ENCODE measurements at places on chromosomes 1 and 21.

- DNase-seq = no peak
These were observed 29.9 kb upstream of the CAMSAP2 start for GRCh38 chr1:200708769-200709168.

GRCh38 chr1:115753830-115754229, 14.7 kb downstream of the CASQ2 start:
- no peak for DNase-seq

GRCh38 chr1:178566187-178566586, 53.3 kb downstream of the TEX35 start:
- no peak for DNase-seq

DNA sequence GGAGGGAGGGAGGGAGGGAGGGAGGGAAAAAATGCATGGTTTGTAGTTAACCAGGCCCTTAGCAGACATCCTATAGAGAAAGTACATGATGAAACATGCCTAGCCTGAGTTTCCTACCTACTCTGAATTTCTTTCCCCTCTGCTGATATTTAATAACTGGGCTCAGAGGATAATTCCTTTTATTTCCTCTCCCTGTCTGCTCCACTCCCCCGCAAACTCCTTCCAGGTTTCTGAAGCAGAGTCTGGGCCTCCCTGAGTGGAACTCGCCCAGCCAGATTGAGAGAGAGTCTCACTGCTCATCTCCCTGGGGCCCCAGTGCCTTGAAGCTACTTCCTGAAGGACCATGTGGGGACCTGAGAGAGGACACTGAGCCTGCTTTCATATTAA, 111.9 kb upstream of the SLC44A3 start:
- no peak for DNase-seq

DNA sequence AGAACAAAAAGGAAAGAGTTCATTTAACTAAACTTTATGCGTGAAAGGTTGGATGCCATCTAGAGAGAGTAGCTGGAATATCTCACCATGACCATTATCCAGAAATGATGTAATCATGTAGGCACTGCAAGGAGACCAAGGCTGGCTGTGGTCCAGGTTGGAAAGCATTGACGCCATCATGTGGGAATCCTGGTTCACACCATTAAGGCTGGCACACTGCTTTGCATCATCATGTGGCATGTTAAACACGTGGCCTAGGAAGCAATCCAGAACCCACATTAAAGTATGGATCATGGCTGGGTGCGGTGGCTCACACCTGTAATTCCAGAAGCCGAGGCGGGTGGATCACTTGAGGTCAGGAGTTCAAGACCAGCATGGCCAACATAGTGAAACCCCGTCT, 4.3 kb downstream of the ADAMTS1 start:
- DNase-seq = no peak

- DNase-seq = no peak
These were observed 1.1 kb downstream of the ADGRL2 start for GRCh38 chr1:81801651-81802456.

GRCh38 chr1:155137154-155137949, 1.7 kb downstream of the SLC50A1 start:
- no peak for DNase-seq

- no peak for DNase-seq
These were observed 127.4 kb upstream of the NRIP1 start for GRCh38 chr21:15192243-15192642.

DNA sequence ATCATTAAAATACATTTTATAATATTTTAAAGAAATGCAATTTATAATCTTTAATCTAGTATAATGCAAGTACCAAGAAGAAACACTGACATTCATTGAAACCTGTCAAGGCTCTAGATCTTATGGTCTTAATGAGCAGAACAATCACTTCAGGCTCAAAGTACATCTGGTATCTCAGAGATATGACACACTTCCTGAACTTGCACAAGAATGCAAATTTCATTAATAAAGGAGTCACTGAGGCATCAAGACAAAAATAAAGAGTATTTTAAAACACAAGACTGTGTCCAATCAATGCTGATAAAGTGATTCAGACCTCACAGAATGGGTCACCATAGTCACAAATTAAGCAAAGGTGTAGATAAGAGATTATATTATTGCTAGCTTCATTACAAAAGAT, 178.1 kb downstream of the AK5 start:
- no peak for DNase-seq

DNA sequence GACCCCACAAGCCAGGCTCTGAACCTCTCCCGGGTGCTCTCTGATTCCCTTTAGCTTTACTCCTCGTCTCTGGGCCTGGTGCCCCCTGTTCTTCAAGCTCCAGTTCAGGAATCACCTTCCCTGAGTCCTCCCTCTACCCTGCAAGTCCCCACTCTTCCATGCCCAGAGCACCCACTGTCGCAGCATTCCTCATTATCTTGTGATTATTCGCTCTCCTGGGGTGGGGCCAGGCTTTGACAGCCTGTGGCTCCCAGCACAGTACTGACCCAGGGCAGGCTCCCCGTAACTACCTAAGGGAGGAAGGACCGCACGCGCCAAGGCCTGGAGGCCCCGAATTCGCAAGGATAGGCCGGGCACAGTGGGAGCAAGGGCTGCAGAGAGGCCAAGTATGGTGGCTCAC, 734 bp upstream of the C1orf210 start:
- DNase-seq = no peak

GRCh38 chr1:17795836-17796645, 40.9 kb downstream of the ACTL8 start:
- DNase-seq = no peak

DNA sequence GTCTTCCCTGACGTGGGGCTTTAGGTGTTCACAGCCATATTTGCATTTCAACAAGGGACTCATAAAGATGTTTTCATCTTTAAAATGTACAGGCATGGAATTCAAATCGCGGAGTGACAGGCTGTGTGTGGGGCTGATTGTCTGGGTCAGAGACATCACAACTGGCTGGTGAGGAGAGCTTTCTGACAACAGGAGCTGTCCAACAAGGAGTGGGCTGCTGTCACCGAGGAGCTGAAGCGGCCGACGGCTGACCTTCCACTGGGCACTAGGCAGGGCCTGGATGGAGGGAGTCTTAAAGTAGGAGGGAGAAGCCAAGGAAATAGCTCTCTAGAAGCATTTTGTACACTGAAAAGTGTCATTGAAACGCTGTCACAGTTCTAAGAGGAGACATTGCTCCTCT, 30.5 kb upstream of the SCMH1 start:
- no peak for DNase-seq

DNA sequence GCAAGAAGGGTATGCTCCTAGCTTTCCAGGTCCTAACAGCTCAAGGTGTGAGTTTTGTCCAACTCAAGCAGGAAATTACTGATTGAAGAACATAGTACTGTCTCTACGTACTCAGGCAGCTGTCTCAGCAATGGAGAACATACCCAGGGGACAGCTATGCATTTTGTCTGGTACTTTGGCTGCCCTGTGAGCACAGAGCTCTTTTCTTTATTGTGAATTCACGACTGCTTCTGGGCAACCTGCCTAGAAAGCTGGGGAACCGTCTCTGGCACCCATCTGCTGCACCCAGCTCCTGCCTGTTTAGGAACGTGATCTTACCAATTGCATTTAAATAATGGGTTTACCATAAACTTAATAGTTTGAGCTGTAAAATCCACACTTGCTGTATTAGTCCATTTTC, 258.1 kb downstream of the HHAT start:
- DNase-seq = no peak

DNA sequence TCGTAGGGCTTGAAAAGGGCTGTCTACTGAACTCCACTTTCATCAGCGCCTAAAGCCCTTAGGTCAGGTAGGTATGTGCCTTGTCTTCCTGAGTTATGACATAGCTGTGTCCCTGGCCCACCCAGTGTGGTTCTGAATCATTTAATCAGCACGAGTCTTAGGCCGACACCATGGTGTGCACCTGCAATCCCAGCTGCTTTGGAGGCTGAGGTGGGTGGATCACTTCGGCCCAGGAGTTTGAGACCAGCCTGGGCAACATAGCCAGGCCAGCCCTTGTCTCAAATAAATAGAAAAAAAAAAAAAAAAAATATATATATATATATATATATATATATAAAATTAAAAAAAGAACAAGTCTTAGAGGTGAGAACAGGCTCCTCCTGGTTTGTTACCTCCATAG, 15.8 kb downstream of the LRRC71 start:
- no peak for DNase-seq

- DNase-seq = no peak
These were observed 75.4 kb upstream of the TMPRSS2 start for GRCh38 chr21:41583274-41583790.

GRCh38 chr1:95742591-95743089, 508.6 kb downstream of the RWDD3 start:
- DNase-seq = no peak

- DNase-seq = no peak
These were observed 64.9 kb downstream of the PRKACB start for GRCh38 chr1:84208935-84209334.

- DNase-seq = no peak
These were observed 19.8 kb downstream of the FAF1 start for GRCh38 chr1:50940291-50940690.

DNA sequence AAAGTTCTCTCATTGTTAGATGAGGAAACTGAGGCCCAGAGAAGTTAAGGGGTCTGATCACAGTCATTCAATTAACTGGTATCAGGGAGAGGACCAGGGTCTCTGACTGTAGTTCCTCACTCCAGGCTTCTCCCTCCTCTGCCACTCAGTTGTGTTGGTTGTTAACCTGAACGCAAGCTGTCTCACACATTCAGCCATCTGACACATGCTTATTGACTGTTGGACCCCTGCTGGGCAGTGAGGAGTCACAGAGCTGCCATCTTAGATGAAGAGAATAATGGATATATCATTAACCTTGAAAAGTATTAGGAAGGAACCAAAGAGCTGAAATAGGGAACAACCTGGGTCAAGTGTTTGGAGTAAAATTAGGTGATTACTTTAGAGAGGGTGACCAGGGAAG, 194.8 kb downstream of the ZZZ3 start:
- no peak for DNase-seq

DNA sequence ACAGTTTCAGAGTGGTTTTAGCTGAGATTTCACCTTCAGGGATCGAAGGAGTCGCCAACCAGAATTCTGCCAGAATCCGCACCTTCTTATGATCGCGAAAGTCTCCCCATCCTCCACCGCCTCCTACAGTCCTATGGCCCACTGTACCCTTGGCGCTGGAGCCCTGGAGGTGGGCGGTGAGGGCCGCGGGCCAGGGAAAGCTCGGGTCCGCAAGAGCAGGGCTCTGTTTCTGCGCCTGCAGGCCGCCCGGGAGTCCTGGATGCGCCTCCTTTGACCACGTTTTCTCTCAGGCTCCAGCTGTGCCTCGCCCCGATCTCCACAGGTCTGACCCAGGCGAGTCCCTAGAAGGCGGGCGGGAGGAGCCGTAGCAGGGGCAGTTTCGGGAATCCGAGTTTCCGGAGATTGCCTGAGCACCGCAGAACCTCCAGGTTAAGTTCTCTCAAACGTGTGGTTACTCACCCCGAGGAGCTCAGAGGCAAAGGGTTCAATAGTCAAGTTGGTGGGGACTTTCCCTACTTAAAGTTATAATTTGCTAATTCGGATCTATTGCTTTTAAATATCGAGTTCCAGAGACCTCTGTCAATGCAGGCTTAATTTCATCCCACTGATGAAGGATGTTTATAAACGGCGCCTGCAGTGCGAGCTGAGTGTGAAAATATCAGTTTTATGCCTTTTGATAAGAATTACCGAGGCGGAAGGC, 3.2 kb upstream of the LHX8 start:
- no peak for DNase-seq

DNA sequence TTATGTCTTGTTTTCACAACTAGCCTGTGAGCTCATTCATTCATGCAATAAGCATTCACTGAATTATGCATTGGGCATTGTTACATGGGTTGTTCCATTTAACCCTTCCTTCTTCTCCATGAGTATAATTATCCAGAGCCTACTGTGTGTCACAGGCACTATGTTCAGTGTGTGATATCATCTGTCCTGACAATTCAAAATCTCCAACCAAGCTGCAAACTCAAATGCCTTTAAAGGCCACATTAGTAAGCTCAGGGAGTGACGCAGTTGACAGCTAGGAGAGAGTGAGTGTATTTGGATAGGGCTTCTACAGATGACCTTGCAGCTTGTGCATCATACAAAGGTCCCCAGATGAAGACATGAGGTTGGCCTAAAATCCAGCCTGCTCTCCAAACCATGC, 289.5 kb downstream of the OMA1 start:
- DNase-seq = no peak

DNA sequence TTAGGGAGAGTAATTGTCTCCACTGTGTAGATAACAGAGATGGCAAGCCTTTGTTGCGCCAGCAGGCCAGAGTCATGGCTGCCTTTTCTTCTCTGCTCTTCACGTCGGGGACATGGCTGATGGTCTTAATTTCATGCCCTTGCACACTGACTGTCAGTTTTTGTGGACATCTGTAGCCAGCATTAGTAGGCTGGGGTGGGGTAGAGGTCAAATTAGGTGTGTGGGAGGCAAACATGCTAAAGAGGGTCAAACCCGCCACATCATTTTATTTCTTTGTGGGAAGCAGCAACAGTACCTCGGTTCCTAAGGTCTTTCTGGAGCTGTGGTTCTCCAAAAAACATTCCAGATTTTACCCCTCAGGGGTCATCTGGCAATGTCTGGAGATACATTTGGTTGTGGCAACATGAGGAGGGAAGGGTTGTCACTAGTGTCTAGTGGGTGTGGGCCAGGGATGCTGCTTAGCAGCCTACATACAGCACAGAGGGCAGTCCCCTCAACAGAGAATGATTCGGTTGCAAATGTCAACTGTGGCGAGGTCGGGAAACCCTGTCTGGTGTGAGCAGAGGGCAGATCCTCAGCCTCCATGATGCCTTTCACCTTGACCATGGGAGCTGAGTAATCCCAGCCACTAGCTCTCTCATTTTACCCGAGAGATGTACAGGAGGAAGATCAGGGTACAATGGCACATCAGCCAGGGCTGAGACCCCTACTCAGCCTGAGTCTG, 14.7 kb downstream of the RUNX1 start:
- DNase-seq = no peak

DNA sequence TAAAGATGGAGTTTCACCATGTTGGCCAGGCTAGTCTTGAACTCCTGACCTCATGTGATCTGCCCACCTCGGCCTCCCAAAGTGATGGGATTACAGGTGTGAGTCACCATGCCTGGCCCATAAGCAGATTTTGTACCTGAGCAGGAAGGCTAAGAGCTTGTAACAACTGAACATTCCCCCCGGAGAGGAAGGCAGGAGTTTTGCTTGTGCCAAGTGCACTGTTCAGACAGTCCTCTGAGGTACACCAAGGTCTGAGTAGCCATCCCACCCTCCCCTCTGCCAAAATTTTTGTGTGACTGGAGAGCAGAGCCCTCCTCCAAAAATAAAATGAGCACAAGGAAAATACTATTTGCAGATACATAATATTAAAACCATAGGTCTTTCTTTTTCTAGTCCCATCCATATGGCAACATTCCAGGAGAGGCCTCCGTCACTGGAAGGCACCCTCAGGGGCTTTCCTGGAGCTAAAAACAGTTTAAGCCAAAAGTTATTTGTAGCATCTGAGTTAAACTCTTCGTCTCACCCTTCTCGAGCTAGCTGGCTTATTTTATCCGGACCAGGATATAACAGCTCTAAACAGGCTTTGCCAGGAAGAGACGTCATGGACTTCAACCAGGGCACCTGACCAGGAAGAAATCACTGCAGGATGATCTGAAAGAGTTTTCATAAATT, 27.2 kb downstream of the CAPN2 start:
- DNase-seq = no peak

GRCh38 chr1:3056641-3057040, 12.4 kb upstream of the PRDM16 start:
- DNase-seq = no peak

- DNase-seq = no peak
These were observed 34.0 kb downstream of the SLC45A1 start for GRCh38 chr1:8351693-8352470.

Data from stimulated activated CD8-positive, alpha-beta memory T cell treated with anti-CD3 and anti-CD28 coated beads, Interleukin-7, amount 100 ng/mL, for 48 hours (primary cell).